ENCODE measurements at places on chromosomes 2 and 18.

DNA sequence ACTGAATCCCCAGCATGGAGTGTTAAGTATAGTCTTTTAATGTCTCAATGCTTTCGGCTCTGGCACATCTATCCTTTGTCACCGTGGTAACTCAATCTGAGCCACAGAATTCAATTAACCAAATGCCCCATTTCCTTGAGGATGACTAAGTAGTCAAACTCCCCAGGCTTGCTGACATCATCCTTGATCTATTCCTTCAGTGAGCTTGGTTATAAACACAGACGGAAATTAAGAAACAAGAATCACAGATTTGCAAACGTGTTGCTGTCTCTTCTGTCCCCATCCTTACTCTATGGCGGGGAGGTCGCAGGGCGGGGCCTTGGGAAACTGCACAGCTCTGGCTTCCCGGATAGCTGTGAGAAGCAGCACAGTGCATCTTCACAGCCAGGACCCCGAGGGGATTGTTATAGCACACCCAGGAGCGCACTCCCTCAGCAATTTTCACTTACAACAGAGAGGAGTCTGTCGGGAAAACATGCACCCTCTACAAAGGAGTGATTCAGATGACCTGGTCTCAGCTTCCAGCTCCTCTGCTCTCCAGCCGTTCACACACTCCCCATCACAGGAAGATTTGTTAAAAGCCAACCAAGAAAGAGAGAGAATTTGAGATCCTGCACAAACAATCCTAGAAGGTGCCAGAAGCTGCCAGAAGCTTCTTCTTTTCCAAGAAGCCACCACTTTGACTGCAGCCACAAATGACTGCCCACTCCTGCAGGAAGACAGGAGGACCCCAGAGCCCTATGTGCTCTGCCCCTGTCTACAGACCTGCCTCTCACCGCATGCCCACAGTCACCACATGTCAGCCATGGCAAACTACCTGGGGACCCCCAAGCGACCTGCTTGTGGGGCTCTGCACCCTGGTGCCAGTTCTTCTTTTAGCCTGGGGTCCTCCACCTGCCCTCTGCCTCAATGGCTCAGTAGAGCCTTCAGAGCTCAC lies 44.9 kb upstream of the YWHAQ start:
- DNase-seq, result no peak

DNA sequence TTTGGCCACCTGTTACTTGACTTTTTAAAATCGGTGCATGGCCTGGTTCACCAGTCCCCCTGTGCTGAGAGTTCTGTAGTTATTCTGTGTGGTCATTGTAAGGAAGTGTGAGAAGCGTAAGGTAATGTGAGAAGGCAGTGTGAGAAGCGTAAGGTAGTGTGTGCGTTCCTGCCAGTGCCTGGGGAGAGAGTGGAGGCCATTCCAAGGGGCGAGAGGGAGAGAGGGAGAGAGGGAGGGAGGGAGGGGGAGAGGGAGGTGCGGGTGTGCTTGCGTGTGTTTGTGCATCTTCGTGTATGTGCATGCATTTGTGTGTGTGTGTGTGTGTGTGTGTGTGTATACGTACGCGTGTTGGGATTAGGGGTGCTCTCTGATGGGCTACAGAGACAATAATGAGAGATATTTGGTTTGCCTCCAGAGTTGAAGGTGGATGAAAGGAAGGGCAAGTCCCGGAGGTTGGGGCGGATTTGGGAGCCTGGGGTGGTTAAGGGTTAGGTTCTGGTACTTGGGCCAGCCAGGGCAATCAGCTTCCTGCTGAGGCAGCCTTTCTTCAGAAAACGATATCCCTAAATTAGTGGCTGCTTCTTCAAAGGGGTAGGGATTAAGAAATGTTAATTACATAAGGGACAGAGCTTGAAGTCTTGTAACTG lies 53.7 kb downstream of the SGPP2 start:
- DNase-seq, result no peak

DNA sequence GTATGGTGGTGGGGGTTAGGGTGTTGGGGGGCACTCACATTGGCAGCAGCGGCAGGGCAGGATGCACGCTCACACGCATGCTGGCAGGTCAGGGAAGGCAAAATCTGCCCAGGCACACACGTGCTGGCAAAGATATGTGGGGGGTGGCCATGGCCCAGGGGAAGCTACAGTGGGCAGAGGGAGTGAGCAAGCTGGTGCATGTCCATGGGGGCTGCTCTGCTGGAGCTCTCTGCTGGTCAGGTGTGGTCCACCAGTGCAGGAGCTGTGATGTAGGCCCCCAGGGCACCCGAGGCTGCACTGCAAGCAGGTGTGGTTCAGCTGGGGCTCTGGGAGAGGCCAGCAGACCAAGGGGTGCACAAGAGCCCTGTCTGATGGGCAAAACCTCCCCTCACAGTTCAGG lies 491.5 kb upstream of the TNP1 start:
- no peak for DNase-seq

- DNase-seq, result peak; percentile 44
Measured at GRCh38 chr2:75605770-75606529, 40.6 kb upstream of the MRPL19 start.

Data from NCI-H510A treated with DMSO at 0.1 percent for 48 hours (cell line).